ENCODE measurements at places on chromosomes 7 and 10. TPM values are rescaled to one million over a fixed set of nuclear protein-coding genes. Genes with fewer than 3 reads are reported as not detected.

Gene DBF4
- 54.5 TPM for total RNA-seq

Gene UCMA
- not detected for total RNA-seq

Gene GPC2
- 1.9 TPM for total RNA-seq

Gene HGF
- total RNA-seq, result 282 TPM

Gene THAP5
- 29.5 TPM for total RNA-seq

Gene NOS3
- 4.6 TPM for total RNA-seq

Gene SP4
- 6.0 TPM for total RNA-seq

Gene HSPA12A
- total RNA-seq, result 12.9 TPM

Gene MAGI2
- total RNA-seq, result 30.6 TPM

Gene MYL10
- not detected for total RNA-seq

Gene LFNG
- 0.88 TPM for total RNA-seq

Measured in placental pericyte (primary cell).